ENCODE measurements at places on chromosomes 16 and 17. TPM values are rescaled to one million over a fixed set of nuclear protein-coding genes. Genes with fewer than 3 reads are reported as not detected.

Gene ZNF668
- 10.6 TPM for total RNA-seq

DNA sequence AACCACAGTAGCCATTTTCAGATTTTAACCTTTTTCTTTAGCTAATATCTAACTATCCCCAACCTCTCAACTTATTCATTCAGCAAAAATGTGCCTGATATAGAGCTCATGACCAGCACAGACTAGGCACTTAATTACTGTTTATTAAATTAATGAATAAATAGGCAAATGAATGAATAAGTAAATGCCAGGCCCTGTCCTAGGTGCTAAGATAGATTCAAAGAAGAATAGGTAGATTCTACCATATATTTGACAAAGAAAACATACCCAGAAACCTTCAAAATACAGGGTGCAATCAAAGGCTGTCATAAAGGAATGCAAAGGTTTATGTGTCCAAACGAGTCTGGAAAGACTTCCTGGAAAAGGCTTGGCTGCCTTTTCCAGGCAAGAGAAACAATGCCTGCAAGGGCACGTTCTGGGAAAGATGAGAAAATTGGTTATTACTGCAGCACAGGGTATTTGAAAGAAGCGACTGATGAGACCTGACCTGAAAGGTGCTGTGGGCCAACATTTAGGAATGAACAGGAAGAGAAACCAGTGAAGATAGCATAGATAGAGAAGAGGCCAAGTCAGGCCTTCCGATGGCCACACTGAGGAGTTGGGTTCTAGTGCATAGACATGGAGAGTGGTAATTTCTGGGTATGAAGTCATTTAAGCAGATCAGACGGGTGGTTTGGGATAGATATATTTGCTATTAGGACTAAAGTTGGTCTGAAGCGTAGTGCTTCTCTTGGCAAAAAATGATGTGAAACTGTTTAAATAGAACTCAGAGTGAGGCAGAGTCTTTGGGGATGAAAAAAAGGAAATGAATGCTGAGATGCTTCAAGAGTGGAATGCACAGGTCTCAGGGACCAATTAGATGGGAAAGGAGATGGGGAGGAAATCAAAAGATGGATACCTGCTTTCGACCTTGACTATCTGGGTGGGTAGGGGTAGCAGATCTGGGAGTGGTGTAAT lies 11.4 kb upstream of the CCL2 start:
- no peak for DNase-seq

- DNase-seq = peak; percentile 6
Observed at GRCh38 chr17:68868708-68869107, 86.5 kb downstream of the ABCA8 start.

Gene HEATR9
- not detected for total RNA-seq

Gene ASGR1
- 1.2 TPM for total RNA-seq

DNA sequence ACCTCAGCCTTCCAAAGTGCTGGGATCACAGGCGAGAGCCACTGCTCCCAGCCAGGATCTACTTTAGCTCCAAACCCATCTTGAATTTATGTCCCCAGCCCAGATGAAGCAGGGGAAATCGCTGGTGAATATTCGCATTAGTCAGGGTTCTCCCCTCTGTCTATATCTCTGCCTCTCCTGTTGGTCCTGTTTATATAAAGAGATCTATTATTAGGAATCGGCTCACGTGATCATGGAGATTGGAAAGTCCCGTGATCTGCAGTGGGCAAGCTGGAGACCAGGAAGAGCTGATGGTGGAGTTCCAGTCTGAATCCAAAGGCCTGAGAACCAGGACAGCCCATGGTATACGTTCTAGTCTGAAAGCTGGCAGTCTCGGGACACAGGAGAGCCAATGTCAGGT lies 382.8 kb downstream of the SEC14L1 start:
- DNase-seq = no peak

All from umbilical cord (tissue), 2 donors.